ENCODE measurements at places on chromosomes 2 and 18.
A peak's percentile ranks its signal among the peaks of the same experiment; 100 is the strongest.

GRCh38 chr2:71498261-71498701 lies 44.9 kb downstream of the DYSF start:
- DNase-seq, result peak; percentile 85

GRCh38 chr2:158045362-158045761 lies 56.3 kb upstream of the UPP2 start:
- no peak for DNase-seq

- DNase-seq, result no peak
These were observed 9.1 kb upstream of the C1GALT1C1L start for GRCh38 chr2:43685357-43685756.

GRCh38 chr2:174035117-174035635 lies 70.0 kb upstream of the SP3 start:
- peak; percentile 42 for DNase-seq

- DNase-seq, result no peak
These were observed 70.8 kb downstream of the TNP1 start for GRCh38 chr2:216789081-216789480.

GRCh38 chr2:234812851-234813250 lies 139.0 kb upstream of the SH3BP4 start:
- no peak for DNase-seq

- no peak for DNase-seq
These were observed 16.5 kb upstream of the ME2 start for GRCh38 chr18:50862401-50862800.

DNA sequence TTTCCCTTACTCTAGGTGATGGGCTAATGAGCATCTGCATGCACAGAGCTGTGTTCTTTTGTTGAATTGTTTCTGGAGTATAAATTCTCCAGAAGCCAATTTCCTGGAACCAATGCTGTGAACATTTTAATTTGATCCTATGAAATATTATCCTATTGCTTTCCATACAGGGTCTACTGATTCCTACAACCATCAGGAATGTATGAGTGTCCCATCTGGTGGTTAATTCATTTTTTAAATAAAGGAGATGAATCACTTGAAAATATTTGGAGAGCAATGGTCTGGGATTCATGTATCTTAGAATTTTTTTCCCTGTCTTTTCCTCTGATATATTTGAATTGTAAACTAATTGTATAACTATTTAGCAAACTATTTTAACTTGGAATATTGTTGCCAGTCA lies 14.0 kb downstream of the KIF5C start:
- peak; percentile 32 for DNase-seq

GRCh38 chr2:239017491-239018098 lies 169.7 kb downstream of the TWIST2 start:
- DNase-seq, result no peak

DNA sequence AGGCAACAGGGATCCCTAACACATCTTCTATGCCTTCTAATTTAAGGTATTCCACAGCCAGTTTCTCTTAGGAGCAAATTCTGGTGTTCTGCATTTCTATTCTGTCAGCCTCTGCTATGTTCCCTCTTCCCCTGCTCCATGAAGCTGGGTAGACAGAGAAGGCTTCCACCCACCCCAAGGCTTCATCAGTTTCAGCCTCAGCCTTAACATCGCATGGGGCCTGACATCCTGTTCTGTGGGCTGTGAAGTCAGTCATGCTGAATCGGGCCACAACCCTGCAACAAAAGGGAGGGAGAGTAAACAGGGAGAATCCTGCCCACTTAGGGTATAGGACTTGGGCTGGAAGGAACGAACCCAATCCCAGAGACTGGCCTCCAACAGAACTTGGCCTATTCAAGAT lies 70.6 kb upstream of the PPM1B start:
- DNase-seq, result no peak

GRCh38 chr2:138723196-138723987 lies 56.8 kb downstream of the NXPH2 start:
- no peak for DNase-seq

GRCh38 chr2:67625690-67626475 lies 228.8 kb downstream of the ETAA1 start:
- peak; percentile 82 for DNase-seq

- DNase-seq, result no peak
These were observed 860.0 kb downstream of the CPS1 start for GRCh38 chr2:211416373-211416772.

GRCh38 chr2:182301093-182301492 lies 125.7 kb downstream of the PDE1A start:
- DNase-seq, result no peak

DNA sequence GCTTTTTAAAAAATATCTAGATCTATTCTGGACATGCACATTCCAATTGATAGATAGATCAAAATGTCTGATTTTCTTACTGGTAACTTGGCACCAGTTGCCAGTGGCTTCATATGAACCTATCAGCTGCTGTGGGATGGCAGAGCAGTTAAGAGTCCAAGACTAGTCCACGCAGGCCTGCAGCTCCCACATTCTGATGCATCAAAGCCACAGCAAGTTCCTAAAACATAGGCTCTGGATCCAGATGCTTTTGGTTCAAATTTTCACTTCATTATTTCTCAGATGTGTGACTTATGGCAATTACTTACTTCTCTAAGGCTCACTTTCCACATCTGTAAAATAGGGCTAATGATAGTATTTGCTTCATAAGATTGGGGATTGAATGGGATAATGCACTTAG lies 48.0 kb upstream of the CYP1B1 start:
- no peak for DNase-seq

- no peak for DNase-seq
These were observed 2.2 kb downstream of the ABCG8 start for GRCh38 chr2:43840965-43841364.

GRCh38 chr2:217407362-217407761 lies 547.5 kb upstream of the TNP1 start:
- DNase-seq, result no peak

DNA sequence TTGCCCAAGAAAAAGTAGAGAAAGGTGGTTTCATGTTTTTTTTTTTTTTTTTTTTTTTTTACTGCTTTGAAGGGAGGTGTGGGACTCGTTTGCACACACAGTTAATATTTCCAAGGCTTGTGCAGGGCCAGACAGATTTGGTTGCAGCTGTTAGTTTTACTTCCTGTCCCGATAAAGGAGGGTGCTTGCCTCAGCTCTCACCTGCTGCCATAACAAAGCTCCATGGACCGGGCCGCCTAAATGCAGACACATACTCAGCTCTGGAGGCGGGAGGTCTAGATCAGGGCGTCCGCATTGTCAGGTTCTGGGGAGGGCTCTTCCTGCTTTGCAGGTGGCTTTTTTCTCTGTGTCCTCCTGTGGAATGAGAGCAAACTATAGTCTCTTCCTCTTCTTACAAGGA lies 69.9 kb downstream of the ODC1 start:
- no peak for DNase-seq

- DNase-seq, result peak; percentile 81
These were observed 57.6 kb downstream of the EVA1A start for GRCh38 chr2:75503048-75503607.

GRCh38 chr2:86087936-86088850 lies 17.5 kb downstream of the POLR1A start:
- no peak for DNase-seq

DNA sequence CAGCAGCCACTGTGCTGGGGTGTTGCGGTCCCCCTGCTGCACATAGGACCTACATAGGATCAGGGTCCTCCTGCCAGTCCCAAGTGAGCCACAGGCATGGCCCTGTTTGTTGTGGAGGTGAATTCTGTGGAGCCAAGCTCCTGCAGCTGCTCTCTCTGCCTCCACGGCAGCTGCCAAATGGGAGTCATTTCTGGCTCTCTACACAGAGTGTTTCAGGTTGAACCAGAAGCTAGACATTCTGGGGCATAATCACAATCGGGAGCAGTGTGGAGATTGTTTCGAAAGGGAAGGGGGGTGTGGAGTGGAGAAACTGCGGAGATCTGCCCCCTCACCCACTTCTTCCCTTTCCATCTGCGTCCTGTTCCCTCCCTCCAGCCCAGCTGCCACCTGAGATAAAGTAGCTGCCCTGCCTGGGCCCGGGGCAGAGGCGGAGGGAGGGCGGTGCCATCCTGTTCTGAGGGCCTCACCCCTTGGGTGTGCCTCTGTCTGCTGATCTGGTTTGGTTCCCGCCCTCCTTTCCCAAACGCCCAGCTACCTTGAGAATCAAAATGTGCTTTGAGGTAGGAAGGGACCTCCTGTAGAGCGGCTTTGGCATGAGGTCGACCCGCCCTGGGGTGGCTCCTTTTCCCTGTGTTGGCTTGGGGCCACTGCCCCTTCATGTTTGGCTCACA lies 139.4 kb downstream of the WDSUB1 start:
- DNase-seq, result no peak

DNA sequence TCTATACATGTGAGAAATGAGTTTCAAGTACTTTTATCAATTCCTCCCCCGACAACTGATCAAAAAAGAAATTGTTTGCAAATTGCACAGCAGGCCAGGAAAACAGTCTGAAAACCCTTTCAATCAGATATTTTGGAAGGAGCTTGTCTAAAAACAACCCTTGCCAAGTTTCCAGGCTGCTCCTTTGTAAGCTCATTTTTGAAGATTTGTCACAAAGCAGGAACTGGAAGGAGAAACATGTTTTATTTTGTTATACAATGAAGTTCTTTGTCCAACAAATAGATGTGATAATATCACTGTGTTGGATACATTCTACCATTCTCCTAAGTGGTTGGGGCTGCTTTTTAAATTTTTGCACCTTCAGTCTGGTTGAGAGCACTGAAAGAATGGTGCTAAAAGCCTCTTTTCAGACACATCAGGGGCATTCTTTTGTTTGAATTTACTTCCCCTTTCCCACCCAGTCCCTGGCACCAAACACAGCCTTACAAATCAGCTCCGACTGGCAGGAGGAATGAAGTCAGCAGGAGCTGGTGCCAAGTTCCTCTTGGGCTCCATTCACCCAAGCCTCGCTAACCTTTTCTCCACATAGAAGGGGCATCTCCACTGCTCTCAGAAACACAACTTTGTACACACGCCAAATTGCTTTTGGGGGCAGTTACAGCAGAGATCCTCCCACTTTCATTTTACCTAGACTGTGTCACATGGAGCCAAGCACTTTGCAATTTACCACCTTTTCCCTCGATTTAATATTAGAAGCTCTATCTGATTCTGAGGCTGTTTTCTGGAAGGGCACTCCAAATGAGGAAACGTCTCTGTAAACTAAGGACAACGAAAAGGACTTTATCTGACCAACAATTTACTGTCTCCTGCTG lies 88.0 kb downstream of the C1D start:
- no peak for DNase-seq

- no peak for DNase-seq
These were observed 36.7 kb downstream of the MTERF4 start for GRCh38 chr2:241065355-241065803.

- peak; percentile 88 for DNase-seq
These were observed 198.6 kb upstream of the EPAS1 start for GRCh38 chr2:46098621-46099062.

- DNase-seq, result no peak
These were observed 241.7 kb upstream of the ID2 start for GRCh38 chr2:8440029-8440778.

GRCh38 chr2:165587335-165587938 lies 117.9 kb downstream of the CSRNP3 start:
- no peak for DNase-seq

GRCh38 chr2:177667626-177668025 lies 275.1 kb downstream of the AGPS start:
- peak; percentile 8 for DNase-seq

DNA sequence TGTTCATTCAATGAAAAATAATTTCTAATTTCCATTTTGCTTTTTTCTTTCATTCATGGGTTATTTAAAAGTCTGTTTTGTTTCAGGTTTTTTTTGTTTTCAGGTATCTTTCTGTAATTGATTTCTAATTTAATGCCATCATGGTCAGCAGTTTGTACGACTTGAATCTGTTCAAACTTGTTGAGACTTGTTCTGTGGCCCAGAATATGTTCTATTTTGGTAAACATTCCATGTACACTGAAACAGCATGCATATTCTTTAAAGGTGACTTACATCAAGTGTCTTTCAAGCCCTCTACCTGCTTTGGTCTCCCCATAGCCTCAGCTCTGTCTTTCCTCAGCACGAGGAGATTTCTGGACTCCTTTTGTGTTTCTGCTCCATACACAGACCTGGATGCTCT lies 49.1 kb downstream of the CYP1B1 start:
- no peak for DNase-seq

GRCh38 chr2:235613649-235614048 lies 119.8 kb downstream of the AGAP1 start:
- no peak for DNase-seq

GRCh38 chr2:12641441-12641840 lies 75.3 kb upstream of the TRIB2 start:
- no peak for DNase-seq

GRCh38 chr2:68387408-68388350 lies 22.6 kb downstream of the PLEK start:
- no peak for DNase-seq

DNA sequence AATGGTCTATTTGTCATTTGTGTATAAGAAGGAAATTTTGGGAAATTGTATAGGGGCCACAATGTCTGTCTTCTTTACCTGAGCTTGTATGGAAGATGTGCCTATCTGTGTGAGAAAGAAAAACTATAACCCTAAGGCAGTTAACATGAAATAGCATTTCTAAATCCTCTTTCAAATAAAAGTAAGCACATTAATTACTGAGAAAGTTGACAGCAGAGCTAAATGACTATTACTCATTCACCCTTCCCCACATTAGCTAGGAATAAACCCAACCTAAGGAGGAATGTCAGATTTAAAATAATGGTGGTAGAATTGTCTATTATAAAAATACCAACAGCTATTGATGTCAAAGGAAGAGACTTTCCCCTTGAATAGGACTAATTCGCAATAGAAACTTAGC lies 56.2 kb downstream of the SLC38A11 start:
- DNase-seq, result no peak

Data from fibroblast of skin of scalp (primary cell).